Stimulated activated CD4-positive, alpha-beta T cell treated with anti-CD3 and anti-CD28 coated beads, Interleukin-1b, Interleukin-23, amount 100 ng/mL, for 1 hour (primary cell): ENCODE measurements at places on chromosomes 13 and 19.

DNA sequence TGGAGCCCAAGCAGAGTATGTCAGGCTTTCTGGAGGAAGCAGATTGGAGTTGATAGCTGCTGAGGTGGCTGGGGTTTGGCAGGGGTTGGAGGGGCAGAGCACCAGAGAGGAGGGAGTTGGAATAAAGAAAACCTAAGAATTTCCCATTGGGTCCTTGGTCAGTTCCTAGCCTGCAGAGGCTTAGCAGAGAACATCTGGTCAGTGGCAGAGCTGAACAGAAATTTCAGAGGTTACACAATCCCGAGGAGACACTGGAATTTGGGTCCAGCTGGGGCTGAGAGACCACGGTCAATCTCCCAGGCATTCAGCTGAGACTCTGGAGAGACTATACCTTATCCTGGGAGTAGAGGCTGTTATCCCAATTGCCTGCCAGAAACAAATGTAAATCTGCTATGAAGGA is 84.4 kb downstream of the DPY19L3 start:
- no peak for DNase-seq

DNA sequence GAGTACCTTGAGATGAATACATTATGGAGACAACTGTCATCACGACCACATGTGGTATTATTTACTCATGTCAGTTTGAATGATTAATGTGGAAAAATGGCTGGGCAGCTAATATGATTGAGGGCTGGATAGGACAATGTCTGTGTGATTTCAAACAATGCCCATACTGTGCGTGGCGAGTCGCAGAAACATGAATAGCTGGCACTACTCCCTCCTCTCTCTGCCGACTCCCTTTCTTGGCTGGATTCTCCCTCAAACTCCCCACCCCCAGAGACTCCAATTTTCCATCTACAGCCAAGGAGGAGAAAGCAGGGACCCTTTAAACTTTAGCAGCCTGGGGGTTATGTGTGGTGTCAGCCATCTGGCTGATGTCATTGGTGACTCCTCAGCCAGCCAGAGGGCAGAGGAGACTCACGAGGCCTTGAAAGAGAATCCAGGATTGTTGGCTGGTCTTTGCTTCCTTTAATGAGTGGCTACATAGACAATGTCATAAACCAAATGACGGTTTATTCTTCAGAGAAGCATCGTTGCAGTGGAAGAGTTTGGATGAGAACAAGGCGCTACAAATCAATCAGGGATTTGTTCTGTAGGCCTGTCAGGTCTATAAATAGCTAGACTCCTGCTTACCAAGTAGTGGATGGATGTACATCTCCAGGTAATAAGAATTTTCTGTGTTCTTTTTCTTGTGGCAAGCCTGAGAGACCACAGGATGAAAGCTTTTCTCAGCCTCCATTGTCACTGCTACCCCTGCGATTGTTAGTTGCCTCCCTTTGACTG is 165.6 kb downstream of the DLEU7 start:
- no peak for DNase-seq

GRCh38 chr13:91534996-91535395 is 136.6 kb downstream of the GPC5 start:
- DNase-seq: no peak

GRCh38 chr13:105471673-105472072 is 1063.8 kb downstream of the EFNB2 start:
- no peak for DNase-seq

GRCh38 chr13:69879936-69880335 is 227.7 kb upstream of the ATXN8OS start:
- DNase-seq: no peak

- no peak for DNase-seq
Observed at GRCh38 chr19:57245959-57246358, 5.5 kb downstream of the ZNF805 start.

- DNase-seq: no peak
Observed at GRCh38 chr13:97328222-97328790, 105.7 kb upstream of the RAP2A start.

DNA sequence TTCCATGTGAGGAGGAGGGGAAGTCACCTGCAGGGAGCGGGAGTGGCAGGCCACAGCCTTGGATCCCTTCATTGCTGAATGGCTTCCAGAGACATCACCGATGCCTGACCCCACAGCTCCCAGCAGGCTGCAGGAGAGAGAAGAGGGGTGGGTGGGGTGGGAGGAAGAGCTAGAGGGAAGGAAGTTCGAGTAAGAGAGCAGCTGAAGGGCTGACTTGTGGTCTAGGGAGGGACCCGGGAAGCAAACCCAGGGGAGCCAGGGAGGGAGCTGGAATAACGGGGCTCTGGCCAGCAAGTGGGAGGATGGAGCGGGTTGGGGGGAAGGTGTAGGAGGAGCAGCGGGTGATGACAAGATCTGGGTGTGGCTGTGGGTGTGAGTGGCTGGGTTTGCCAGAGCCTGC is 229.8 kb upstream of the MAB21L1 start:
- DNase-seq: no peak

GRCh38 chr13:93955904-93956303 is 523.6 kb downstream of the DCT start:
- no peak for DNase-seq

GRCh38 chr13:79491715-79492114 is 10.8 kb downstream of the NDFIP2 start:
- DNase-seq: no peak

DNA sequence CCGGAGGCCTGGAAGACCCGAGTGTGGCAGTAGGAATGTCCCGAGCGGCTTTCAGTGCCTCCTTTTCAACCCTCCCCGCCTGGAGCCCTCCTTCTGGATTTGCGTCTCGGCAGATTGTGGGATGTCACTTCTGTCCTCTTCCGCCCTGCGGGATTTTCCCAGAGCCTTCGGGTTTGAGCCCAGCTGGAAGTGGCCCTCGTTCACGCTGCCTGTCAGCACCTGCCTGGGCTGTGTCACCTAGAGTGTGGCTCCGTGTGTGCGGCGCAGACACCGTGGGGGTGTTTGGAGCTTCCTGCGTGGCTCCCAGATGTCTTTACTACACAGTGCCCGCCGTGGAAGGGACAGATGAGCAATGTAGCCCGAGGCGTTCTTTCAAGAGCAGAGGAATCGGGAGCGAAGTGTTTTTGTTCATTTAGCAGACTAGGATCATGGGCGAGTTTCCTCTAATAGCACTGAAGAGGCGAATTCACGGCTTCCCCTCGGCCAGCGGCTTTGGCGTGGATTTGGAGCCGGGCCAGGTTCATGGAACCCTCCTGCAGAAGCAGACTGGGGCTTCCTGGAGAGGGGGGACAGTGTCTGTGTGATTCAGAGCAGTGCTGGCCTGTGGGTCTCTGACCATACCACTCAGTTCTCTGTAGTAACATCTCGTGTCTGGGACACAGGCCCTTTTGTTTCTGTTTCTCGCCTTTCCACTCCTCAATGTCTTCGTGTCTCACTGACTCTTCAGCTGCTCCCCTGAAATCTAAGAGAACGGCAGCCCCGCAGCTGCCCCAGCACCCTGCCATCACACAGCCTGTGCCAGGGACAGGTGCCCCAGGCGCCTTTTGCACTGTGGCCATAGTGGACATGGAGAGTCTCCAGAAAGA is 68.0 kb downstream of the KDM4B start:
- no peak for DNase-seq
